ENCODE measurements at places on chromosomes 5 and 9.

GRCh38 chr5:17839848-17840247 lies 205.6 kb downstream of the TAF11L14 start:
- no peak for DNase-seq

DNA sequence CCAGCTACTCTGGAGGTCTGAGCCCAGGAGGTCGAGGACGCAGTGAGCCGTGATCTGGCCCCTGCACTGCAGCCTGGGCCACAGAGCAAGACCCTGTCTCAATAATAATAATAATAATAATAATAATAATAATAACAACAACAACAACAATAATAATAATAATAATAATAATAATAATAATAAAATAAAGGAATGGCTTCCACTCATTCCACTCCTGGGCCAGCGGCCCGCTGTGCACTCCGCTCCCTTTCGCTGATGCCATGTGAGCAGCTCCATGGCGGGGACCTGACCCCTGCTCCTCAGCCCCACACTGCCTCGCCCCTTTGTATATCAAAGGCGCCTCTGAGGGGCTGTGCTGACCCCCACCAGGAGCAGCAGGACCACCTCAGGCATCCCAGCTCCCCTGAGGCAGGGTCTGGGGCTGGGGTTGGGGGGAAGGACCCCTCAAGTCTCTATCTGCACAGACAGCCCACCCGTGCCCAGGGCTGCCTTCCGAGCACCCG lies 20.0 kb downstream of the GBGT1 start:
- no peak for DNase-seq

DNA sequence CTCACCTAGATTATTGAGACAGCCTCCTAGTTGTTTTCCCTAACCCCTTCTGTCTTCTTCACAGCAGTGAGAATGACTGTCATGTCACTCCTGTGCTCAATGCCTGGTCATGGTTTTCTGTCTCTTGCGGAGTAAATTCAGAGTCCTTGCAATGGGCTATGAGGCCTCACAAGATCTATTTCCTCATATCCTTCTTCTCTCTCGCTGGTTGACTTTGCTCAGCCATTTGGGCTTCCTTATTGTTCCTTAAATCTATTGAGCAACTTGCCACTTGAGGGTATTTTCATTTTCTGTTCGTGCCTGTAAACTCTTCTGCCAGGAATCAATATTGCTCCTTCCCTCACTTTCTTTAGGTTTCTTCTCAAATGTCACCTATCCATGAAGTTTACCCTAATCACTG lies 9.0 kb downstream of the PPP3R2 start:
- no peak for DNase-seq

DNA sequence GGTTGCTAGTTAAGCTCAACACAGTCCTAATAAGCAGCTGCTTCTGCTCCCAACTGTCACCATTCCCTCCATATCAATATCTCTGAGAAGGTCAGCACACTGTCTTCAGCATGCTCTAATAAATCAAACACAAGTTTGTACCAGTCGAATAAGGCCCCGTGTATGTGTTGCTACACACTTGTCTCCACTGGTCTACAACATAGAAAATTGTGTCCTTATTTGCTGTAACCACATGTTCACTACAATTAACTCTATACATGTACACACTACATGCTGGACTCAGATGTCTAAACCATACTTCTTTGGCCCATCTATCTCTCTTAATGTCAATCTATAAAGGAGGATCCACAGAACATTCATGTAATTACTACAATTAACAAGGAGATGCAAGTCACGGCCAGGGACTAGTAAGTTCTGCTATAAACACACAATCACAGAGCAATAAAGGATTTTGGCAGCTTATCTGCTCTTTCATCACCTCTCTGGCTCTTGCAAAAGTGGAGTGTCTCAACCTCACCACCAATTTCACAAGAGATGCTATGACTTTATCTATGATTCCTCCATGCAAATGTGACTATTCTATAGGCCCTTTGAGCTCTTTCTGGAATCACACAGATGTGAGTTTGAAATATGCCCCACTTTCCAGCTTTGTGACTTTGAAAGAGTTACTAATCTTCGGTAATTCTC lies 143.9 kb downstream of the SEMA5A start:
- no peak for DNase-seq

DNA sequence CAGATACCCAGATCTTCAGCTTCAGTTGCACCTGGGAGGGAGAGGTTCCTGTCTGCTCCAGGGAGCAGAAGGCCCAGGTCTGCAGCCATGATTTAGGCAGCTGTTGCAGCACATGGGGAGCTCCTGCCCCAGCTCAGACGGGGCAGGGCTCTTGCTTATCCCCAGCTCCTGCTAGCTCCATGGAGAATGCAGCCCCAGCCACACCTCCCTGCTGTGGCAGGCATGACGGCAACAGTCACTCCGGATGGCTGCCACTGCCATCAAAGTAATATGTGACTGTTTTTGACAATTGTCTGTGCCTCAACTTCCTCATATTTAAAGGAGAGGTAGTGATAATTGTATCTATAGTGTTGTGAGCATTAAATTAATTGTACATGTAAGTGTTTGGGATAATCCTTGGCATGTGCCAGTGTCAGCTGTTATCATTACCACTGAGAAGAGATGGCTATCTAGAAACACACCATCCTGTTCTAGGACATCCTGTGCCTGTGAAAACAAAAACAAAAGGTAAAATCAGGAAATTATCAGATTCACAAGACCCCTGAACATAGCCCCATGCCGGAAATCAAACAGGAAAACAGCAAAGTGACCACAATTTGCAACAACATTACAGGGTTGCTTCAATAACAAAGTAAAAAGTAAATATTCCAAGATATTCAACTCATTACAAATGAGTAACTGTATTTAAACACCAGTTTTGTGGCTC lies 1048.8 kb upstream of the ACO1 start:
- no peak for DNase-seq

DNA sequence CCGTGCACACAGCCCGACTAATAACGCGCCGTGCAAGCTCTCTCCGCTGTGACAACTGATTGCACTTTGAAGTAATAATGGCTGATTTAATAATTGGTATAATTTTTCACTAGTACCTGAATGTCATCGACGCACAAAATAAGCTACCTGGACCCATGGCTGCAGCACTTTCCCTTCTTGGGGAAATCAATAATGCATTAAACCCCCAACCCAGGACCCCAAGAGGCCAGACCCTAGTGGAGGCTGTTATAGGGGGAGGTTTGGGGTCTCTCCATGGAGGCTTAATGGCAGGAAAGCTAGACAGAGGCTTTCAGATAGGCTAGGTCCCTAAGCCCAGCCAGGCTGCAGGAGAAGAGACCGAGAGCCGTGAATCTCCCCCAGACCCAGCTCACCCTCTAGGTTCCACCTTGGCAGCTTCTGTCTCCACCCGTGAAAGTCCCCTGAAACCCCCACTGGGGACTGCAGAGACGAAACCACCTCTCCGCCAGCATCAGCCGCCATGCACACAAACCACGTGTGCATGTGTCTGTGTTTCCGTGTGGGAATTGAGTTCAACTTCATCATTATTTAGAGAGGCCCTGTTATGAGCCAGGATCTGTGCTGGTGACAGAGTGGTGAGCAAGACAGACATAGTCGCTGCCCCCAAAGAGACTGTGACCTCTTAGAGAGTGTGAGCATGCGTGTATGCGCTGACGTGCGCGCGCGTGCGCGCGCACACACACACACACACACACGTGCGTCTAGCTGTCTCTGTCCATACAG lies 168.6 kb upstream of the MVB12B start:
- DNase-seq = no peak

GRCh38 chr9:117744856-117745389 lies 40.7 kb downstream of the TLR4 start:
- no peak for DNase-seq

DNA sequence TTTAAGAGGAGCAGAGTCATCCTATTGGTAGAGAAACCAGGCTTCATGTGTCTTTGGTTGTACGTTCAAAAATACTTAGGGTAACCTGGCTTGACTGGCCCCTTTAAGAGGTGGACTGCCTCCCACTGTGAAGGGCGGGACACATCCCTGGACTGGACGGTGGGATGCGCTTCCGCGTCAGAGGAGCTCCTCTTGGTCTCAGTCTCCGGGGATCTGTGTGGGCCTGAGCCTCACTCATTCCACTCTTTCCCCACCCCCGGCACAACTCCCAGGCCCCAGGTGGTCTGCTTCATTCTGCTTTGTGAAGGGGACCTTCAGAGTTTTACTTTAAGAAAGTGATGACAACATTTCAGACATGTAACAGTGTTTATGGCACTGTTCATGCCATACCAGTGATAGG lies 601.1 kb downstream of the IRX1 start:
- DNase-seq = no peak

- DNase-seq = no peak
Observed at GRCh38 chr5:128197896-128198522, 114.4 kb downstream of the SLC12A2 start.

DNA sequence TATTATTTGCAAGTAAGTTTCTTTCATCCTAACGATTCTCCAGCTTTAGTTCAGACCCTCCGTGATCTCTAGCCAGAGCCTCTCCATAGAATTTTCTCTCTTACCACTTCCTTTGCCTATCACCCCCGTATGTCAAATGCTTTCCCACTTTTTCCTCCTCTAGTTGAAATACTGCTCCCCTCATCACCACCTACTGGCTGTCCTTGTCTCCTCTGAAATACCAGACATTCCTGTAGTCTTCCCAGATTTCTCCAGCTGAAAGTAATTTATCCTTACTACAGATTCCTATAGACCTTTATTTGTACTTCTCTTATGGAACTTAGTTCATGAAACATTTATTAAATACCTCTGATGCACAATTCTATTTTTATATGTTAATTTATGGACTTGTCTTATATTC lies 36.0 kb upstream of the GLIPR2 start:
- DNase-seq = no peak

DNA sequence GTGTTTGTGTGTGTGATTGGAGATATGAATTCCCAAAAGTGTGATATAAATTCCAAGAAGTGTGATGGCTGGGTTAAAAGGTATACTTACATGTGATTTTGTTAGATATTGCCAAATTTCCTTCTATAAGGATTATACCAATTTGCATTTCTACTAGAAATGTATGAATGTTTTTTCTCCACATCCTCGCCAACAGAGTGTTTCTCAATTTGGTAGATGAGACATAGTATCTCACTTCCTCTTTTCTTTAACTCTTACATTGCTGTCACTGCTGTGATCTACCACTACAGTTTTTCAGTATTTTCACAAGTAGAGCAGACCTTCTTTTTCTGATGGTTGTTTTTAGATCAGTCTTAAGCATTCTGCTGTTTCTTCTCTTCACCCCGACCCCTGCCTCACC lies 111.3 kb downstream of the FER start:
- no peak for DNase-seq

GRCh38 chr5:142688281-142688989 lies 2.5 kb upstream of the FGF1 start:
- DNase-seq = no peak

DNA sequence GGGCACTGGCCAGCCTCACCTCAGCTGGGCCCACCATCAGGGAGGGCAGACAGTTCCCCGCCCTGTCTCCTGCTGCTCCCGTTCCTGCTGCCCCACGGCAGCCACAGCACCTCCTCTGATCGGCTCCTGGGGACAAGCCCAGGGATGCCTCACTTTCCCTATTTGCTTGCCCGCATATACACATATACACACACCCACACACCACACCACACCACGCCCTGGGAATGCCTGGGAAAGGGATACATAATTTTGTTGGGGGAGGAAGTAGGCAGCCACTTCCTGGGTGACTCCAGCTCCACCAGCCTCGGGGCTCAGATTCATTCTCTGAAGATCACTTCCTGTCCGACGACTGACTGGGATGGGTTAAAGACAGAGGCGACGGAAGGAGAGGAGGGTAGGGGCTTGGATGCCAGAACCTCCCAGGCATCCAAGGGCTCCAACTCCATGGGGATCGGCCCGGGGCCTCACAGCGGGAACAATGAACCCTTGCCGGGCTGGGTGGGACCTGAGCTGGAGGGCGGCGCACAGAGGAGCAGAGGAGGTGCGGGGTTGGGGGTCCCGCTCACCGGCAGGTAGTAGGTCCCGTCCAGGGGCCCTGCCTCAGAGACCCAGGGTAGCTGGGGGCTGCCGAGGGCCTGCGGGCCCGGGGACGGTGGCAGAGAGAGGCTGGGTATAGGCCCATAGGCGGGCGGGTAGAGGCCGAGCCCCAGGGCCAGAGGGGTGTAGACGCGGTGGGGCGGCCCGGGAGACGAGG lies 2.0 kb upstream of the MZB1 start:
- no peak for DNase-seq

- DNase-seq = no peak
Observed at GRCh38 chr9:70428781-70429180, 14.3 kb upstream of the KLF9 start.

- DNase-seq = no peak
Observed at GRCh38 chr5:133396187-133396741, 216.1 kb downstream of the FSTL4 start.

GRCh38 chr9:136499071-136499934 lies 16.5 kb upstream of the SEC16A start:
- no peak for DNase-seq

DNA sequence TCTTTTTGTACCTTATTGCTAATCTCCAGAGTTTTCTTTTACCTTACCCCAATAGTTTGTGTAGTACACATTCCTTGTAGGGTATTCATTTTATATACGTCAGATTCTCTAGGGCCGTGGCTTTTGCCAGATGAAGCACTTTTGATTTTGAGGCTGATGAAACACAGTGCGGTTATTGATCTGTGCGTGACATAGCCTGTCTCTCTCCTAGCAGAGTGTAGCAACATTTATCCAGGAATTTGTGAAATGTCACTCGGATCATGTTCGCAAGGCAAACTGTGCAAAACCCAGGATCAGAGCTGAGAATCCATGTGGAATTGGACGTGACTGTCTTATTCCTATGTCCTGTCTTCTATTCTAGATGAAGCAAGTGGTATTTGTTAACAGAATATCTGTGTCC lies 142.0 kb upstream of the SH3GL2 start:
- DNase-seq = no peak

GRCh38 chr9:1460143-1460769 lies 410.1 kb downstream of the DMRT2 start:
- DNase-seq = no peak

DNA sequence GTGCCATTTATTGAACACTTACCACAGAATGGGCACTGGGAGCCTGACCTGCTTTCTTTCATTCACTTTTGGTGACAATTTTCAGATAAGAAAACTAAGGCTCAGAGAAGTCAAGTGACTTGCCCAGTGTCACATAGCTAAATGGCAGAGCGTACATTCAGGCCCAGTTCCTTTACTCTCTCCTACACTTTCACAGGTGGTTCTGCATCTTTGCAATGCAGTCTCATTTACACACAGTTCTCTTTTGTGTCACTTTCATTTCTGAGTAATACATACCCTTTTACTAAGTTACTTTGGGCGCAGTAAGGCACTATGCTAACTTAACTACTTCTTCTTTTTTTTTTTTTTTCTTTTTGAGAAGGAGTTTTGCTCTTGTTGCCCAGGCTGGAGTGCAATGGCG lies 8.3 kb downstream of the NFIL3 start:
- DNase-seq = no peak

DNA sequence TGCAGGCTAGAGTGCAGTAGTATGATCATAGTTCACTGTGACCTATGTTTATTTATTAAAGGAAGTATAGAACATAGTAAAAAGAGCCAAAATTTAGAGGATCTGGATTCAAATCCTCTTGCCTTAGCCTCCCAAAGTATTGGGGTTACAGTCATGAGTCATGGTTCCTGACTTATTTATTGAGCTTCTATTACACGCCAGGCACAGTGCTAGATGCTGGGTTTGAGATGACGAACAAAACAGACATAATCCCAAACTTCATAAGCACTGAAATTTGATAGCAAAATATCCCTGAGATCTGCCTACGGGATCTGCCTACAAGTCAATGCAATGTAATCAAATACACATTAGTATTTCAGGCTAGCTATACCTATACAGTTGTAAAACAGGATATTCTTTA lies 2.5 kb downstream of the KIAA0825 start:
- DNase-seq = no peak

- DNase-seq = no peak
Observed at GRCh38 chr9:78552802-78553201, 255.9 kb downstream of the PSAT1 start.
